HT1080 (cell line): ENCODE measurements at places on chromosomes 1 and 21.
A peak's percentile ranks its signal among the peaks of the same experiment; 100 is the strongest.

- no peak for DNase-seq
Measured at GRCh38 chr1:70190180-70190579, 15.2 kb downstream of the LRRC40 start.

- no peak for DNase-seq
Measured at GRCh38 chr1:19437891-19438294, 47.4 kb downstream of the CAPZB start.

GRCh38 chr1:163768576-163768975 lies 446.8 kb downstream of the NUF2 start:
- DNase-seq, result no peak

GRCh38 chr1:42264511-42265190 lies 70.4 kb downstream of the FOXJ3 start:
- no peak for DNase-seq

DNA sequence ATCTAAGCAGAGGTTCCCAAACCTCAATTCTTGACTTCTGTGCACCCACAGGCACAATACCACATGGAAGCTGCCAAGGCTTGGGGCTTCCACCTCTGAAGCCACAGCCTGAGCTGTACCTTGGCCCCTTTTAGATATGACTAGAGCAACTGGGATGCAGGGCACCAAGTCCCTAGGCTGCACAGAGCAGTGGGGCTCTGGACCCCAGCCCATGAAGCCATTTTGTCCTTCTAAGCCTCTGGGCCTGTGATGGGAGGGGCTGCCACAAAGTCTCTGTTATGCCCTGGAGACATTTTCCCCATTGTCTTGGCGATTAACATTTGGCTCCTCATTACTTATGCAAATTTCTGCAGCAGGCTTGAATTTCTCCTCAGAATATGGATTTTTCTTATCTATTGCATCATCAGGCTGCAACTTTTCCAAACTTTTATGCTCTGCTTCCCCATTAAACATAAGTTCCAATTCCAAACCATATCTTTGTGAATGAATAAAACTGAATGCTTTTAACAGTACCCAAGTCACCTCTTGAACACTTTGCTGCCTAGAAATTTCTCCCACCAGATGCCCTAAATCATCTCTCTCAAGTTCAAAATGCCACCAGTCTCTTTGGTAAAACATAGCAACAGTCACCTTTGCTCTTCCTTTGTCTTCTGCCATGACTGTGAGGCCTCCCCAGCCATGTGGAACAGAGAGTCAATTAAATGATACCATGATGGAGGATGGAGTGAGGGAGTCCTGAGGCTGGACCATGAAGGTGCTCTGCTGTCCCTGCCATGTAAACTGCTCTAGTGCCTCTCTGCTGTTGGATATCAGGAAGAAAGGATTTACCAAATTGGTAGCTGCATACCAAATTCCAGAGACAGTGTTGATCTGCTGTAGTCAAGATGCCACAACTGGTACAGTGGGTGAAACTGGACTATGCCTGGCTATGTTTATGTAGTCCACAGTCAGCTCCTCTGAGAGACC lies 37.6 kb downstream of the RUNX3 start:
- no peak for DNase-seq

GRCh38 chr1:113515498-113515897 lies 125.2 kb downstream of the MAGI3 start:
- no peak for DNase-seq

GRCh38 chr1:222582099-222582774 lies 7.5 kb downstream of the TAF1A start:
- peak; percentile 87 for DNase-seq

DNA sequence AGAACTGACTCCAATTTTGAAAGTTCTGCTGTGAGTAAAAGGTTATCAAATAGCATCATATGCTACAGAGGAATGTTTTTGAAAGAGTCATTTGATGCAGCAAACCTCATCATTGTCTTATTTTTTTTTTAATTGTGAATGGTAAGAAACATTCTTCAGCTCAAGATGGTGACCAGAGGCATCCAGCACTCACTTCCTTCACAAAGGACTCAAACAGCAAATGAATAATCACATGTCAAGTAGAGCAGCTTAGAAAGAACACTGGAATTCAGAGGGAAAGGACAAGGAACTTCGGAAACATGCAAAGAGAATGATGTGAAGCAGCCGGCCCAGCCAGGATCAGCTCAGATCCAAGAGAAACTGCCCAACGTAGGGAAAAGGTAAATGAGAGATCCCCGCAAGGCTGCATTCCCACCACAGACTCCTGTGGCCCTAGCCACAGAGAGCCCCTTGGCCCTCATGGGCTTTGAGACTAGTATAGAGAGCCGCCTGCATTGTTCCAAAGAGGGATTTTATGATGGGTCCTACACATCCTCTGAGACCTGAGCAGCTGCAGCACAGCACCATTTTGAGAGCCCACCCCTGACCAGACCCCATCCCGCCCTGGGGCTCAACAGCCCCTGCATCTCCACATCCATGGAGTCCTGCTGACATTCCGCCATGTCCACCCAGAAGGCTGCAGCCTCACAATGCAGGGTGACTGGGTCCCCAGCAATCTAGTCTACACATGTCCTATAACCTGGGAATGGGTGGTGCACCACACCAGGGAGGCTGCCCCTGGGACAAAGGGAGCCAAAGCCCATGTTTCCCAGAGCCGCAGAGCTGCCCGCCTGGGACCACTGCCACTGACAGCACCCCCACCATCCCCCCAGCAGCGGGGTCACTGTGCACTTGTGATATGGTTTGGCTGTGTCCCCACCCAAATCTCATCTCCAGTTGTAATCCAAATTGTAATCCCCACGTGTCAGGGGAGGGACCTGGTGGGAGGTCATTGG lies 21.2 kb upstream of the UTS2 start:
- no peak for DNase-seq

GRCh38 chr1:62882201-62883104 lies 98.5 kb downstream of the ATG4C start:
- DNase-seq, result no peak

GRCh38 chr1:212034516-212035122 lies 738 bp downstream of the INTS7 start:
- no peak for DNase-seq

DNA sequence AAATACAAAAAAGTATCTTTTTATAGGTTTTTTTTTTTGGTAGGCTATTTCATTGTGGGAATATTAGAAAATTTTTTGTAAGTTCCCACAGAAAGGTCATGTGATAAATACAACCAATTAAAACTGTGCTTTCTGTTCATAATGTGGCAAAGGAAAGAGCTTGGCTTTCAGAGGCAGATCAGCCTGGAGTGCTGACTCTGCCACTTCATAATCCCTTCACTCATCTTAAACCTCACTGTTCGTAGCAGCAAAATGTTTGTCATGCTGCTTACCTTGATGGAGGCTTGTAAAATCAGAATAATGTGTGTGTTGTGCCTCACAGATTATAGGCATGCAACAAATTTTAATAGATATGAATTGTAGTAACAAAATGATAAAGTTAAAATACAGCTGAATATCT lies 176.8 kb downstream of the ZP4 start:
- no peak for DNase-seq

- DNase-seq, result no peak
Measured at GRCh38 chr1:74763807-74764206, 30.9 kb downstream of the TYW3 start.

DNA sequence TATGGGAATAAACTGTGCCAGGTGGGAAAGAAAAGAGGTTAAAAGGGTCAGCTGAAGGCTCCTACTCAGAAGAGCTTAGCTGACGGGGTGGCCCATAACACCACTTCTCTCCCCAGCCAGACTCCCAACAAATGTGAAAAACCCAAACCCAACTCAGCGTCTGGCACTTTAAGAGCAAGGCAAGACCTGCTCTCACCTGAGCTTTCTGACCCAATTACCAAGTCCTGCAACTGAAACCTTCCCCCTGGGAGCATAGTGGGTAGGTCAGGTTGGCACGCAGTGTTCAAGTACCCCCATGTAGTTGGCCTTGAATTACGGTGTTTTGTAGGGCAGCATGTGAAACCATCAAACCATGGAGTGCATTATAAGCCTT lies 3.2 kb downstream of the IRF6 start:
- no peak for DNase-seq

- peak; percentile 25 for DNase-seq
Measured at GRCh38 chr1:119101563-119101962, 38.9 kb downstream of the WARS2 start.

- no peak for DNase-seq
Measured at GRCh38 chr1:156894711-156895454, 1.4 kb downstream of the PEAR1 start.

DNA sequence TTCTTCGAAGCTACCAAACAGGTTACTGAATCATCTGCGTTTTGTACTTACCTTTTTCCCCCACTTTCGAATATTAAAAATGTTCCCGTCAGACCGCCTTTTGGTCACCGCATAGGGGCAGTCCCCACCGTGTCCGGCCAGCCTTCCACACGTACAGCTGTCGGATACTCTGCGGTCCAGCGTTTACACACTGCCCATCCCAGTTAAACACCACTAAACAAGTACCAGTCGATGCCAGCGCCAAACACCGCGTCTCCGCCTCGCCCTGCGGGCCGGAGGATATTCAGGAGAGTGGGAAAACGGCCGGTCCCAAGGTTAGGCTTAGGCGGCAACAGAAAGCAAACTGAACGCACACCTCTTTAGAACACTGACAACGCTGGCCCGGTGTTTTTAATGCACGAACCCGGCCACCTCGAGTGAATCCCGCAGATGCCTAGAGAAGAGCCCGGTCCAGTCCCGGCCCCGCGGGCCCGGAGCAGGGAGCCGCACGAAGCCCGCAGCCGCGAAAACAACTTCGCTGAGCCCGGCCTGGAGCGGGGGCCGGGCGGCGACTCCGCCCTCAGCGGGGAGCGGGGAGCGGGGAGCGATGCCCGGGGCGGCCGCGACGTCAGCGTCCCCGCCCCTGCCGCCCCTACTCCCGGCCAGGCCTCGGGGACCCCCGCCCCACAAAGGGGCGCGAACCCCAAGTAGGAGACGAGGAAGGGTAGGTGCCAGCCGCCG lies 730 bp upstream of the PHF13 start:
- peak; percentile 50 for DNase-seq

DNA sequence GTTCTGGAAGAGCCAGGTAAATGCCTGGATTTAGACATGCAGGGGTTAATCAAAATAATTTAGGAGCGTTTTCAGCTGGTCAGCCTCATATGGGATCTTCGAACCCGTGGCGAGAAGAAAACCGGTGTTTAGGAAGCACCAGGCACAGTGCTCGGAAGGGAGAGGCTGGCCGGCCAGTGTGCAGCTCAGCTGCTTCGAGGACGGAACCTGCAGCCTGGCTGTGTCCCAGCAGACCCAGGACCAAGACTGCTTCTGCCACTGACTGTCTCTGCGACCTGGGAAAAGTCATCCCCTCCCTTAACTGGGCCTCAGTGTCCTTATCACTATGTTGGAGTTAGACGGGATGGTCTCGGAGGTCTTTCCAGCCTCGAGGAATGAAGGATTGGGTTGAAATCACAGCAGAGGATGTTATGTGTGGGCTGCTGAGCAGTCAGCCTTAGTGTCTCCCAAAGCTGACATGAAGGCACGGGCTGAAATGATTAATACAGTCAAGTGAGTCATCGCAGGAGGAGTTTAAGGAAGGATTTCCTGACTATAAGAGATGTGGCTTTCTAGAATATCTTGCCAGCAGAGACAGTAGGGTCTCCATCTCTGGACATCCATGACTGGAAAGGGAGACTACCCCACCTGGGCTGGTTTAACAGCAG lies 20.8 kb downstream of the PPFIA4 start:
- DNase-seq, result peak; percentile 86

GRCh38 chr1:56200896-56201295 lies 378.5 kb downstream of the PLPP3 start:
- no peak for DNase-seq

DNA sequence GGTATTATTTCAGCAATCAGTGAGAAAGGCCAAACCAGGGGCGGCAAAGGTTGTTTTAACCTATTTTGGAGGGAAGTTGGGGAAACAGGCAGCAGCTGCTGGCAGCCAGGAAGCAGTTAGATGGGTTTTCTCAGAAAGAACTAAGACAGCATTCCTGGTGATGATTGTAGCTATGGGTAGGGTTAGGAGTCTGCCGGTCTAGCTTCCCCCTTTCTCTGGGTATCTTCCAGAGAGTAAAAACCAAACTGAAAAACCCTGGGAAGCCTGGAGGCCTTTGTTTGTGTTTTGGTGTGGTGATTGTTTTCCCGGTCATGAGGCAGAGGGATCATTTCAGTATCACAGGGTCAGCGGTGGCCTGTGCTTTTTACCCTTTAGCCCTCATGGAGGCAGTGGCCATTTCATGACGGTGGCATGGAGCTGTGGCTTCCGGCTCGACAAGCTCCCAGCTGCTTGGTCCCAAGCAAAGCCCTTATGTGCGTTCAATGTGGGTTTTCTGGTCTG lies 19.5 kb upstream of the TNFRSF1B start:
- DNase-seq, result no peak

- DNase-seq, result peak; percentile 86
Measured at GRCh38 chr1:176469450-176470010, 6.6 kb downstream of the PAPPA2 start.

DNA sequence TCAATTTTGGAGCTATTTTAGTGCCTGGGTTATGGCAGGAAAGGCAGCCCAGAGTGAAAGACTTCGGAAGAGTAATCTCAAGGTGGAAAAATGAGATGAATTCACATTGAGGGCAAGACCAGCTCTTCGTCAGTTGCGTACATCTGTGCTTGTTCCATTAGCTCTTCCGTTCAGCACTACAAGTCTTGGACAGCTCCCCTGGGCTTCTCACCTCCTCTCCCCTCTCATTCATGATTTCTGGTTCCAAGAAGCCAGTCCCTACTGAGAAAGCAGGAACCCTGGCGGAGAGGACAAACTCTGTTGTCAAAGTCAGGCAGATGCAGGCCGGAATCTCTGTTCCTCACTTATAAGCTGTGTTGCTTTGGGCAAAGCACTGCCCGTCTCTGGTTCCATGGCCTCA lies 76.5 kb downstream of the ACTL8 start:
- peak; percentile 42 for DNase-seq

DNA sequence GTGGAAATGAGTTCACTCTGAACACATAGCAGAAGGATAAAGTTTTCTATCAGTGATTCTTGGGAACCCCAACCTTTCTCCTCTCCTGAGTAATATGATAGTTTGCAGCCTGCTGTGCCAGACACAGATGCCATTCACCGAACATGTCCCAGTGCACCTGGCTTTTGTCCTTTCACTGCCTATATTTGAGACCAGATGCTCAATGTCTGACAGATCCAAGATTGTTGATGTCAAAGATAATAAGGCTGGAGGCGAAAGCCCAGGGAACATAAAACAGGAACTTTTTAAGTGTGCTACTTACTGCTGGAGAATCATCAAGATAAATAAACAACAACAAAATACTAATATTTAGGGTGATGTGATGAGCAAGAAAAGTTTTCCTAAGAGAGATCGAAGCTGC lies 139.3 kb downstream of the TIAM1 start:
- DNase-seq, result no peak

DNA sequence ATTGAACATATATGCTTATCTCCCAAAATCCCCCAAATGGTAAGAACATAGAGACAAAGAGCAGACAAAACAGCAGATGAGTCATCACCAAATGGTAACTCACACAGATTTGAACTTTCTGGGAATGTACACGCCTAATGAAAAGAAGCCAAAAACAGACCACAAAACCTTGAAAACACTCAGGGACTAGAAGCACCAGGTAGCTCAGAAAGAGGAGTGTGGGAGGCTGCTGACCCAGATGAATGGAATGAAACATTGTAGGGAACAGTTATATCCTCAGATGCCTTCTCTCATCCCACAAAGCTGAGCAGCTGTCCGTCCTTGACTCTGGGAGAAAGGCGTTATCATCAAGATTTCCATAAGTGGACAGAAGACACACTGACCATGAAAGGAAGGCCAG lies 307.0 kb upstream of the USP25 start:
- DNase-seq, result peak; percentile 38
